ENCODE measurements at places on chromosomes 2 and 18.

- DNase-seq, result no peak
Measured at GRCh38 chr2:58957188-58957840, 716.2 kb upstream of the FANCL start.

GRCh38 chr2:158726911-158727592 lies 68.1 kb upstream of the DAPL1 start:
- DNase-seq, result no peak

- no peak for DNase-seq
Measured at GRCh38 chr2:149185942-149186490, 144.4 kb upstream of the LYPD6 start.

- DNase-seq, result no peak
Measured at GRCh38 chr18:4878480-4878879, 318.6 kb downstream of the AKAIN1 start.

GRCh38 chr2:80050246-80050645 lies 254.3 kb downstream of the LRRTM1 start:
- no peak for DNase-seq

- no peak for DNase-seq
Measured at GRCh38 chr2:9690716-9691498, 60.1 kb upstream of the YWHAQ start.
